ENCODE measurements at places on chromosomes 2 and 18. TPM values are rescaled to one million over a fixed set of nuclear protein-coding genes. Genes with fewer than 3 reads are reported as not detected.

Gene INHBB
- total RNA-seq = 0.53 TPM

Gene TUBB8B
- total RNA-seq = not detected

Gene PLEKHH2
- total RNA-seq = 4.5 TPM

Gene SCN7A
- total RNA-seq = not detected

Gene QPCT
- 7.6 TPM for total RNA-seq

Gene HOXD8
- total RNA-seq = not detected

Gene COA5
- 27.0 TPM for total RNA-seq

Gene CDK15
- total RNA-seq = 0.26 TPM

Gene RAB6C
- total RNA-seq = not detected

Gene VIT
- total RNA-seq = not detected

Gene SLC11A1
- 0.51 TPM for total RNA-seq

DNA sequence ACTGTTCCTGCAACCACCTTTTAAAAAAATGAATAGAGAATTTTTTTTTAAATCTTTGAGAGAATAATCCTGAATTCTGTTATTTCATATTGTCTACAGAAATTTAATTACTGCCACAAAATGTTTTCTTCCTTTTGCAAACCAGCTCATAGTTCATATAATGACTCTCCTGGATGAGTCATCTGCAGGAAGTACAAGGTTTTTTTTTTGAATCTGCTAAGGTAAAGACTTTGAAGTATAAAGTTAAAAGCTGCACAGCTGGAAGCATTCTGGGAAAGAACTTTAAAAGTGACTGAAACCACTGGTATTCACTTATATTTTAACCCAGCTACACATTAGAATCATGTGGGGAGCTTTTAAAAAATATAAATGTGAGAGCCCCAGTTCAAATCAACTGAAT lies 25.4 kb downstream of the SESTD1 start:
- DNase-seq = peak; percentile 77

GRCh38 chr2:159200498-159200897 lies 86.0 kb downstream of the WDSUB1 start:
- no peak for DNase-seq

GRCh38 chr18:461762-462161 lies 38.7 kb downstream of the COLEC12 start:
- no peak for DNase-seq

- DNase-seq = peak; percentile 88
These were observed 81.9 kb upstream of the COL5A2 start for GRCh38 chr2:189261431-189261841.

GRCh38 chr18:56487801-56488200 lies 150.6 kb downstream of the TXNL1 start:
- DNase-seq = no peak

- DNase-seq = peak; percentile 33
These were observed 748 bp downstream of the LIPG start for GRCh38 chr18:49562481-49563129.

DNA sequence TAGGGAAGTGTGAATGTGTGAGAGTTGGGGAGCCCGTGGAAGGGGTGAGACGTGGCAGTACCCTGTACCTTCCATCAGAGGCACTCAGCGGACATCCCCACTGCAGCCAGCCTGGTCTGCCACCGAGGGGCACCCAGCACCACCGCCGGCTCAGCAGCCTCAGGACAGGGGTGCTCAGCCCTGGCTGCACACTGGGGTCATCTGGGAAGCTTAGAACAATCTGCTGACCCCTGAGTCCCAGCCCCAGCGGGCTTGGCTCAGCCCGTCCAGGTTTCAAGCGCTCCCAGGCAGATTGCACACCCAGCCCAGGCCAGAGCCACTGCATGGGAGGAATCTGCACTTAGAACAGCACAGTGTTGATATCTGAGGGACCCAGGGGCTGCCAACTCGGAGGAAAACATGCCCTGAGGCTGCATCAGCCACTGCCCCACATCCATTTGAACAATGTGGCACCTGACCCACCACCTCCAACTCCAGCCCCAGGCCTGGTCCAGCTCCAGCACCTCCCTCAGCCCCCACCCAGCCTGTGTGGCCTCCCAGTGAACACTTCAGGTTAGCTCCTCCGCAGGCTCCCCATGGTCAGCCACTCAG lies 147.1 kb upstream of the OTOS start:
- DNase-seq = no peak

DNA sequence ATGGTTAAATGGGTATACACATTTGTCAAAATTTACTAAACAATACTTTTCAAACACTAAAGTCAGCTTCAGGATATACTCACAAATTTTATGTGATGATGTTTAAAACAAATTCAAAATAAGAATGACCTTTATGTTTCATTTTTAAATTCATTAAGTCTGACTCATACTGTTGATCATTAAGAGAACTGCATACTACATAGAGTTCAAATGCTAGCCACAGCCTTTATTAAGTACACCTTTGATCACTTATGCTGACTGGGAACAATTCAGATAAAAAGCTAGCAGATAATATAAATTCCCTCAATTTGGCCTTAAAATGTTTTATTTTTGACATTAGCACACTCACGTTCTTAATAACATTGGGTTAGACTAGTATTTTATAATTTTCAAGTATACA lies 14.1 kb downstream of the LMAN1 start:
- DNase-seq = no peak

GRCh38 chr2:130825231-130825965 lies 11.3 kb upstream of the ARHGEF4 start:
- DNase-seq = peak; percentile 47

- peak; percentile 37 for DNase-seq
These were observed 102.2 kb downstream of the AP1S3 start for GRCh38 chr2:223735035-223735640.

DNA sequence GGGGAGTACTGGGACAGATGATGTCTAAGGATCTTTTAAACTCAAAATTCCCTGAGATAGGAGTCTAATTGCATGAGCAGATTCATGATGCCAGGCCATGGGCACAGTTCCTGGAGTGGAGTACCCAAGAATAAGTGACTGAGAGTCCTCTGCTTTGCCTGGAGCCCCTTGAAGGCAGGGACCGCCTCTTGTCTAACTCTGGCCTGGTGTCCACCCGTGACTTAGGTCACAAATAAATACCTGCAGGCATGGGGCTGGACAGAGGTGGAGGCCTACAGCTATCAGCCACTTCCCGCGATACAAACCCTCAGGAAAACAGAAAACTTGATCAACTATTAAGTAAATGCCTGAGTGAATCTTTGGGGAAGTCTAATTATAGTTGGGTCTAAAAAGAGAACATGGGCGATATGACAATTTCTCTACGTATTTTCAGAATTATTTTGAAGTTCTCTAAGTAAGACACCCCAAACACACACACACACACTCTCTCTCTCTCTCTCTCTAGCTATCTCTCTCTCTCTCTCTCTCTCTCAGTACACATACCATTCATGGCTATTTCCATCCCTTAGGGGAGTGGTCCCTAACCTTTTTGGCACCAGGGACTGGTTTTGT lies 1.8 kb upstream of the WIPF1 start:
- no peak for DNase-seq

GRCh38 chr2:109409321-109410038 lies 204.3 kb downstream of the SEPTIN10 start:
- DNase-seq = peak; percentile 10

DNA sequence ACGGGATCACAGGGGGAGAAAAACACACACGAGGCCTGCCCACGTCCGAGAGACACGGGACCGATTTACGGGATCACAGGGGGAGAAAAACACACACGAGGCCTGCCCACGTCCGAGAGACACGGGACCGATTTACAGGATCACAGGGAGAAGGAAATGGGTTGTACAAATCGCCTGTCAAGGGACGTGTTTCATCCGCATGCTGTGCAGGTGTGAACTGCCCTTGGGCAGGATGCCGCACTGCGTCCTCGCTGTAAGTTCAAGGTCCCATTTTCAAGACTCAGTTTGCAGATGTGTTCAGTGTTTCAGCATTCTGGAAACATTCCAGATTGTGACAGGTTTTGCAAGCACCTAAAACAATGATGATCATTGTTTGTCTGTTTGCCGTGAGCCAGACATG lies 2.3 kb upstream of the KCNG2 start:
- DNase-seq = no peak

GRCh38 chr2:62471816-62472215 lies 34.2 kb downstream of the TMEM17 start:
- no peak for DNase-seq

DNA sequence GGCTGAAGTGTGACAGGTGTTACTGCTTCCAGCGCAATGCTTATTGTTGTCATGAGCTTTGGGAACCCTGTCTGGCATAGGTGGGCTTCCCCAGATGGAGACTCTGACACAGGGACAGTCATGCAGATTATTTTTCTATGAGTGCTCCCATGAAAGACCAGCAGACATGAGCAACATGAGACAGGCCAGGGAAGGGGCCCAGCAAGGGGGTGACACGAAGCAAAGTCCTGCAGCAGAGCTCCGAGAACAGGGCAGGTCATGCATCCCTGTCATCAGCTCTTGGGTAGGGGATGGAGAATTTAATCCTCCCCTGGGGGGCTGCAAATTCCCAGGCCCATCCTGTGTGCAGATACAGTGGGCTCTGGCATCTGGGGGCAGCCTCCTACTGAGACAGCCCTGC lies 77.4 kb downstream of the CTAGE1 start:
- no peak for DNase-seq

- peak; percentile 71 for DNase-seq
These were observed 16.8 kb downstream of the COBLL1 start for GRCh38 chr2:164824872-164825271.

- DNase-seq = no peak
These were observed 69.5 kb downstream of the CDH20 start for GRCh38 chr18:61402726-61403125.

DNA sequence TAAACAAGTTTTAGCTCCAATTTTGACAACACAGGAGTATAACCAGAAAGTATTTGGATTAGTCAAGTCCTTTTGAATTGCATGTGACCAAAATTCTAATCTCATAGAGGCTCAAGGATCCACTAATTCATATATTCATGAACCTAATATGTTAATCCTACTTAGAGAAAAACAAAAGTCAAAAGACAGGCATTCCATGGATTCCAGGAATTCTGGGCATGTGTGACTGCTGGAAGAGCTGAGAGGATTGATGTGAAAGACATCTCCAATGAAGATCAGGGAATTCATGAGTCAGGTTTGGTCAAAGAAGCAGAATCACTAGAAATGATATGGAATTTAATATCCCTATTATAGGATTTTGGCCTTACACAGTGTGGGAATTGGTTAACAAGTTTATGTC lies 1494.6 kb upstream of the DDX18 start:
- no peak for DNase-seq

DNA sequence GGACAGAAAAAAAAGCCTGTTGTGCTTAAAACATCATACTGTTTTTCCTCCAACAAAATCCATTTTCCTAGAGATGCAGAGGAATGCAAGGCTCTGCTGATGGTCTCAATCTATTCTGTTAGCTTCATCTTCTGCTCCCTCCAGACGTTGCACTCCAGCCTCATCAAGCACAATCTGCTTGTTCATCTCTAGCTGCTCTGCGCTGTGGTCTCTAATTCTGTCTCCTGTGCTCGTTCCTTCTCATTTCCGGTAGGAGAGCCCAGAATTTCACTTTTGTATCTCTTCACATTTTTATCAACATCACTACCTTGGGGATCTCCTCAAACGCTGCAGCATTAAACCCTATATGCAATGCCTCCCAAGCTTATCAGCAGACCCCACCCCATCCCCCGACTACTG lies 708.9 kb downstream of the RNF144A start:
- DNase-seq = no peak

GRCh38 chr2:150341982-150342680 lies 145.3 kb downstream of the RND3 start:
- peak; percentile 63 for DNase-seq

GRCh38 chr2:121558329-121558728 lies 27.6 kb downstream of the RNU4ATAC start:
- DNase-seq = no peak

DNA sequence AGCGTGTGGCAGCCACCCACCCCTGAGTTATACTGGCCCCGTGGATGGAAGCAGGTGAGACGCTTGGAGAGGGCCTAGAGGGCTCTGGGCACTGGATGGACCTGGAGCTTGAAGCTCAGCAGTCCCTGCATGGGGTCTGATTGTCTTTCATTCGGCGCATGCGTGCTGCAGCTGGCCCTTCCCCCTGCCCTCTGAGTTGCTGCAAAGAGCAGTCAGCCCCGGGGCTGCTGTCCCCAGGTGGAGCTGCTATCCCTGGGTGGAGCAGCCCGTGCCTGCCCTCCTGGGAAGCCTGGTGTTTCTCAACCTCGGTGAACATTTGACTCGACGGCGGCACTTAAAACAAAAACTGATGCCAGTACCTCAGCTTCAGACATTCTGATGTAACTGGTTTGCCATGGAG lies 29.6 kb downstream of the IGFBP5 start:
- peak; percentile 56 for DNase-seq
